ENCODE measurements at places on chromosomes 16 and 17.

DNA sequence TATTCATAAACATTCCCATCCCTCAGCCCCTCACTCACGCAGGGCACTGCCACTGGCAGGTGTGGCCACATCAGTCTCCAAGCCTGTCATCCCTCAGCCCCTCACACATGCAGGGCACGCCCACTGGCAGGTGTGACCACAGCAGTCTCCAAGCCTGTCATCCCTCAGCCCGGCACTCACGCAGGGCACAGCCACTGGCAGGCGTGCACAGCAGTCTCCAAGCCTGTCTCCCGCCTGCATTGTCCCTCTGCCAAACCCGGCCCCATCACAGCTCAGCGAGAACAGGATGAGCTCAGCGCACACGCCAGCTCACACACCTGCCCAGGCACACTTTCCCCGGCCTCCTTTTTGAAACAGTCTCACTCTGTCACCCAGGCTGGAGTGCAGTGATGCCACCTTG is 11.4 kb upstream of the KREMEN2 start:
- DNase-seq: no peak

DNA sequence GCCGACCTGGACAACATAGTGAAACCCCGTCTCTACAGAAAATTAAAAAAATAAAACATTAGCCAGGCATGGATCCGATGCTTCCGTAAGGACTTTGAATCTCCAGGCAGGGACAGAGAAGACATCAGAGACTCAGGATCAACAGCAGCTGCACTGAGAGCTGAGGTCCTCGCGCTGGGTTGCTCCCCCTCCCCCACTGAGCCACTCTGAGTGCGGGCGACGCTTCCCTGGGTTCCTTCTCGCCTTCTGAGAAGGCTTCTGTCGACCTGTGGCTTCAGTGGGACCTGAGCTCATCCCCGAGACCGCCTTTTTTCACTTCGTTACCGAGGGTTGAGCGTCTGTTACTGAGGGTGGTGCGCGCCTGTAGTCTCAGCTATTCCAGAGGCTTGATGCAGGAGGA is 20.4 kb downstream of the ACTG1 start:
- DNase-seq: no peak

- DNase-seq: no peak
Measured at GRCh38 chr17:49946964-49947584, 21.9 kb upstream of the DLX4 start.

DNA sequence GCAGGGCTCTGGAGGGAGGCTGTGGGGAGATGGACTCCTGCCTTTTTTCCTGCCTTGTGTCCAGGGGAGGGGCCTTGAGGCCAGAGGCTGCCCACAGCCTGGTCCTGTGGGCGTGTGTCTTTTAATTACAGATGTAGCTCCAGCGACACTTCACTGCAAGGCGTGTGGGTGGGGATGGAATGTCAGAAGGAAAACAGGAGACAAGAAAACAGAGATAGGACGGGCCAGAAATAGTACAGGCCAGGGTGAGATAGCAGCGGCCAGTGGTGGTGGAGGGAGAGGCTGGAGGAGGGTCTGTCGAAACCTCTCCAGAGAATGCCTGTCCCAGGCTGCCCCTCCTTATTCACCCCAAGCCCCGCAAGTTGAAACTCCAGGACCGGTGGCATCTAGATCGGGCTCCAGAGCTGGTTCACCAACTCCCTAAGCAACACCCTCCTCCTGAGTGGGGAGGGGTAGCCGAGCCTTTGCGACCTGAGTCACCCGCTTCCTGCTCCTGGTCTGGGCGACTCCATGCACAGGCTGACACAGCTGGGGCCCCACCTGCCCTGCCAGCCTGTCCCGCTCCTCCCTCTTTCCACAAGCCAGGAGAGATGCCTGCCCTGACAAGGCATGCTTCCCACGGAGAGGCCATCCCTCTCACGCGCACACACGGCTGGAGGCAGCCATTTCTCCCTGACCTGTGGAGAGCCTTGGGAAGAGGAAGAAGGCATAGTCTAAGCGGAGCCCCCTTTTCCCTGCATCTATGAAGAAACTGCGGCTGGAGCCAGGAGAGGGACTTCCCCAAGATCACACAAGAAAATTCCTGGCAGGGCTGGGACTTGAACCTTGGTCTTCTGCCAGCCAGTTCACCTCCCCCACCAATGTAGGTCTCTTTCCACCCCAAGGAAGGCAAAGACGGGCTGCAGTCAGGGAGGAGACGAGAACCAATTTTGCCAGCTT is 6.6 kb upstream of the JUP start:
- DNase-seq: peak; percentile 57

DNA sequence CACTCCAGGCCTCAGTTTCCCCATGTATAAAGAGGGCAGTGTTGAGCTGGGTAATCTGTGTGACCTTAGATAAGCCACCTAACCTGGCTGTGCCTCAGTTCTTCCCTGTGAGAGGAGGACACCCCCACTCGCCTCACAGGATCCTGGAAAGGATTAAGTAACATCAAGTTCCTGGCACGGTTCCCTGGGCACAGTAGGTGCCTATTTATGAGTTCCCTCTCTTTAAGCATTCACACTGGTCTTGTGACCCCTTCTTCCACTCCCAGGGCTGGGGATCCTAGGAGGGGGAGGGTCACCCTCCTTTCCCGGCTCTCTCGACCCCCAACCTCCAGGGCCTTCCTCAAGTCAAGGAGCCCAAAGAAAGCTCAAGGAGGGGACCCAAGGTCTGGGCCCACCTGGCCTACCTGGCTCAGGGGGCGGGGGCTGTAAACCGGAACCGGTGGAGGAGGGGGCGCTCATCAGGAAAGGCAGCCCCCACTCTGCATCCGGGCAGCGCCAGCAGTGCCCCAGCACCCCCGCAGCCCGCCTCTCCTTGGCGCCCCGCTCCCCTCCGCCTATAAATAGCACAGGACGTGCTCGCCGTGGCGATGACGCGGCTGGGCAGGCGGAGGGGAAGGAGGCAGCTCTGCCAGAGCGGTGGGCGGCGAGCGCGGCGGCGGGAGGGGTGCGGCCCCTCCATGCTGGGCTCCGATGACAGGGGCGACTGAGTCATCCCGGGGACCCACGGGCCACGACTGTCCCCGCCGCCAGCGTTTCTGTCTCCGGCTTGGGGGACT is 9.4 kb downstream of the RPL19 start:
- peak; percentile 86 for DNase-seq

DNA sequence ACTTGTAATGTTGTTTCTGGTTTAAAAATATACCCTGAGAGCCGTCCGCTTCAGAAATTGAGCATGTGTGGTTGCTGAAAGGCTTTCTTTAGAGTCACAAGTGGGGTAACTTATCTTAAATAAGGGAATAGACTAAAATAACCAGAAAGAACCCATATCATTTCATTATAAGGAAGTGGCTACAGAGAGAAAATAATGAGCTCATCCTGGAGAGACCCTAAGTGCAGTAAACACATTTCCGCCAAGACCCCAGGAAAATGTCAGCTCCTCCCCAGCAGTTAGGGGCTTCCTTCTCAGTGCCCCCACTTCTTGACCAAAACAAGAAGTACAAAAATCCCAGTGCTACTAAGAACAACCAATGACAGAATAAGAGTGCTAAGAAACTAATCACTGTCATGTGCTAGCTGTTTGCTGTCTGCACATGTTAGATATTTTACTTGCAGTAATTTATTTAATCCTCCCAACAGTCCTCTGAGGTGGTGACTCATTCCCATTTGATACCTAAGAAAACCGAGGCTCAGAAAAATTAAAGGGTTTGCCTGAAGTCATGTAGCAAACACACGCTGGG is 83.5 kb downstream of the CDYL2 start:
- no peak for DNase-seq

DNA sequence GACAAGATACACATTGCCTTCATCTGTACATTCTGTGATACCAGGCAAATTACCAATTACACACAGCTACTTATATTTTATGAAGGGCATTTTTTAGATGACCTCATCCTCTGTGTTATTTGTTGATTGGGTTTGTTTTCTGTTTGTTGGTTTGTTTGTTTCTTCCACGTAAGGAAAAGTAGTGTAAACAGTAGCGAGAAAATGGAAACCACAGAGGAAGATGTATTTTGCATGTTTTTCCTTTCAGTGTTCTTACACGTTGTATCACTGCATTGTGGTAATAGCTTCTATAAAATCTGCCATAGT is 12.9 kb downstream of the C17orf58 start:
- DNase-seq: no peak

DNA sequence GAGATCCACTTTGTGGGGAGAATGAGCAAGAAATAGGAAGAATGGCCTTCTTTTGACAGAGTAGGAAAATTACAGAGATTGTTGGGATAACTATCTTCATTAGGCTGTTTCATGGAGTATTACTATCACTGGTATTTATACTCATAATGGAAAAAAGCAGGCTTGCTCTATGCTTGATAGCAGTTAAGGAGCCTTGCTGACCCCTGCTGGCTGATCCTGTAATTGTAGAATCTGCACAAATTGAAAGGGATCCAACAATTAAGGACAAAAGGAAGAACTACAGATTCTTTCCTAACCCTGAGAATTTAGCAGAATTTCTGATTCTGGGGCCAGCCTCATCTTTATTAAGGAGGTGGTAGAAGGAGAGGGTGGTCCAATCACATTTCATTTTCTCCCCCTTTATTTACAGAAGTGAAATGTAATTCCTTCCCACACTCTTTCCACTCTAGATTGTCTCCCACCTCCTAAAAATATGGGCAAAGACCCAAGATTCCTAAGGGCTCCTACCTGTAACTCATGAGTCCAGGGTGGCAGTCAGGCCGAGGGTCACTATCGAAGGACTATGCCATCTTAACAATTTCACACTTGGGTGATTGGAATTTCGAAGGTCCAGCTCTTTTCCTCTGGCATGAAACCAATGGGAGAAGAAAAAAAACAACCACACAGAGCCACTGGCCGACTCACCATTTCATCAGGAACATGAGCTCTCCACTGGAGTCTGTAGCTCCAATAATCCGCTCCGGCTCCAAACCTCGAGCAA is 26.3 kb downstream of the NFE2L1 start:
- DNase-seq: peak; percentile 59

DNA sequence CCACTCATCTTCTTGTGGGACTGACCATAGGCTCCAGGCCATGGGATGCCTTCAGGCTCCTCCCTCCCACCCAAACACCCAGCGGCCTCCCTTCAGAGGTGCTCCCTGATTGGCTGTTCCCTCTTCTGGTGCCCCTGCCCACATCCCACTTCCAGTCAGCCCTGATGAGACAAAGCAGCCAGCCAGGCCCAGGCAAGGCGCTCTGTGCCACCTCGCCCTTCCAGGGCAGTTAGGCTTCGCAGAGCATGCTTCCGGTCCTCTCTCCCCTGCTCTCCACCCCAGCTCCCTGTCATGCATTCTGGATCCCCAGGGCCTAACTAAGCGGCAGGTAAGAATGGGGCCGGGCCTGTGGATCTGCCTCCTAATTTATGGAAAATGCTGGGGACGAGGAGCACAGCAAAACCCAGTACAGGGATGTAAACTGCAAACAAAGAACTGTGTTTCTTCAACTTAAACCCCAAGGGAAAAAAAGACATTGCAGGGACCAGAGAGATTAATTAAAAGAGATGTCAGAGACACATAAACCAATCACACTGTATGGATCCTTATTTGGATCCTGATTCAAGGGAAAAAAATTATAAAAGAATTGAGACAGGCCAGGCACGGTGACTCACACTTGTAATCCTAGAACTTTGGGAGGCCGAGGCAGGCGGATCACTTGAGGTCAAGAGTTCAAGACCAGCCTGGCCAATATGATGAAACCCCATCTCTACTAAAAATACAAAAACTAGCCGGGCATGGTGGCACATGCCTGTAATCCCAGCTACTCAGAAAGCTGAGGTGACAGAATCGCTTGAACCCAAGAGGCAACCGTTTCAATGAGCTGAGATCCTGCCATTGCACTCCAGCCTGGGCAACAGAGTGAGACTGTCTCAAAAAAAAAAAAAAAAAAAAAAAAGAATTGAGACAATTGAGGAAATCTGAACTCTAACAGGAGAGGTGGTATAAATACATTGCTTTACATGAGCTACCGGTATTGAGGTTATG is 26.0 kb downstream of the ZDHHC7 start:
- no peak for DNase-seq

- DNase-seq: no peak
Measured at GRCh38 chr16:27222249-27223225, 19.2 kb downstream of the KDM8 start.

DNA sequence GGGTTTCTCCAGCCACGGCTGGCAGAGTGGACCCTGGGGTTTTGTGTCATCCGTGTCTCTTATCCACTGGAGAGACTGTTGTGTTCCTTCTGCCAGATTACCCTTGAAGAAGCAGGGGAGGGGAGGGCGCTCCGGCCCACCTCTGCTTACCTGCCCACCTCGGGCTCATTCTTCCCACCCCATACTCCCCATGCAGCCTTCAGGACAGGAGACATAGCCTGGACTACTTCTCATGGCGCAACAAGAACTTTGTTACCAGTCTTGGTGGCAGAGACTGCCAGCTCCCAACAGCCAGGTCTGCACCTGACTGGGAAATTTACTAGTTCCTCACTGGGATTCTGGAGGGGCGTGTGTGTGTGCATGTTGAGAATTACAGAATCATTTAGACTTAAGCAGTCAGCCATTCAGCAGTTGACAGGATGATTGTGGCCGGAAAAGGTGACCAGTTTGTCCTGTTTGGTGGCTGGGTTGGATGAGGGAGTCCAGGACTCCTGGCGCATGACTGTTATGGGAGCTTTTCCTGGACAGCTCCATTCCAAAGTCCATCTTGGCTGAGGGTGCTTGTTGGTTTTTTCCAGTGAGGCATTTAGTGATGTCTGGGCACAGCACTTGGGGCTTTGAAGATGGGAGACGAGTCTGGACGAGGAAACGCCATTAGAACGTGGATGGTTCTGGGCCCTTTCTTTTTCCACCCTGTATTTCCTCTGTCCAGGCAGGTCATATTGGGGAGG is 8.7 kb downstream of the GSE1 start:
- no peak for DNase-seq

- no peak for DNase-seq
Measured at GRCh38 chr17:45320349-45320930, 3.6 kb upstream of the MAP3K14 start.

DNA sequence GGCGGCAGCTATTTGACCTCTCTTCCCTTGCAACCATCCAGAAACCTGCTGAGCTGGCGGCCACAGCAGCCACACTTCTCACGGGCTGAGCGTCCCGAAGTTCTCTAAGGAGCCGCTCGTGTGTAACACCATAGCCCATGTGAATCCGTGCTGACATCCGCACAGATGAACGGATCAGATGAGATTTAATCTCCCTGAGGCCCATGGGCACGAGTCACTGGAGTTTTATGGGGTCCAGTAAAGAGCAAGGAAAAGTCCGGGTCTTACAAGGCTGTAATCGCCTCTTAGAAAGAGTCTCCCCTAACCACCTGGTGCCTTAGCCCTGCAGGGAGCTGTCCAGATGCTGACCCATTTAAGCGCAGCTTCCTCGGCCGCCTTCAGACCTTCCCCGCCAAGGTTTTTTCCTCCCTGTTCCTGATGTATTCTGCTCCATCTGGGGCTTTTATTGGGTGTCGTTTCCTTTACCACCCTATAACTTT is 5.5 kb upstream of the CACNG5 start:
- no peak for DNase-seq

DNA sequence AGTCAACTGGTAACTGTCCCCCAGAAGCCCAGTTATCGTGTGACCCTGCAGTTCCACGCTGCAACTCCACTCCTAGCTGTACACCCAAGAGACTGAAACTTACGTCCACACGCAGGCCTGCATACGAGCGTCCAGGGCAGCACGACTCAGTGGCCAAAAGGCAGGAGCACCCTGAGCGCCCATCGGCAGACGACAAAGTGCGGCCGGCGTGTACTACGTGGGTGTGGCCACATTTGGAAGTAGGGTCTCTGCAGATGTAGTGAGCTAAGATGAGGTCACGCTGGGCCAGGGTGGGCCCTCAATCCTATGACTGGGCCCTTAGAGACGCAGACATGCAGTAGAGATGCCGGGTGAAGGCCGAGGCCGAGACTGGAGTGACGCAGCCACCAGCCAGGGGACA is 13.5 kb downstream of the GALNS start:
- DNase-seq: no peak

GRCh38 chr17:68255731-68256538 is 8.1 kb downstream of the AMZ2 start:
- no peak for DNase-seq

- no peak for DNase-seq
Measured at GRCh38 chr16:22262460-22262859, 34.7 kb upstream of the POLR3E start.
